ENCODE measurements at places on chromosomes 7 and 10. TPM values are rescaled to one million over a fixed set of nuclear protein-coding genes. Genes with fewer than 3 reads are reported as not detected.

The NUP42 gene
- 33.5 TPM for total RNA-seq

The INHBA gene
- total RNA-seq, result 0.98 TPM

The CDH23 gene
- total RNA-seq, result 32.1 TPM

The LBX1 gene
- total RNA-seq, result not detected

The OPN1SW gene
- not detected for total RNA-seq

The CARD11 gene
- 1.2 TPM for total RNA-seq
